ENCODE measurements at places on chromosomes 7 and 10. TPM values are rescaled to one million over a fixed set of nuclear protein-coding genes. Genes with fewer than 3 reads are reported as not detected.

The PYROXD2 gene
- 8.5 TPM for total RNA-seq

The FGFBP3 gene
- total RNA-seq = 1.4 TPM

The CCDC172 gene
- not detected for total RNA-seq

DNA sequence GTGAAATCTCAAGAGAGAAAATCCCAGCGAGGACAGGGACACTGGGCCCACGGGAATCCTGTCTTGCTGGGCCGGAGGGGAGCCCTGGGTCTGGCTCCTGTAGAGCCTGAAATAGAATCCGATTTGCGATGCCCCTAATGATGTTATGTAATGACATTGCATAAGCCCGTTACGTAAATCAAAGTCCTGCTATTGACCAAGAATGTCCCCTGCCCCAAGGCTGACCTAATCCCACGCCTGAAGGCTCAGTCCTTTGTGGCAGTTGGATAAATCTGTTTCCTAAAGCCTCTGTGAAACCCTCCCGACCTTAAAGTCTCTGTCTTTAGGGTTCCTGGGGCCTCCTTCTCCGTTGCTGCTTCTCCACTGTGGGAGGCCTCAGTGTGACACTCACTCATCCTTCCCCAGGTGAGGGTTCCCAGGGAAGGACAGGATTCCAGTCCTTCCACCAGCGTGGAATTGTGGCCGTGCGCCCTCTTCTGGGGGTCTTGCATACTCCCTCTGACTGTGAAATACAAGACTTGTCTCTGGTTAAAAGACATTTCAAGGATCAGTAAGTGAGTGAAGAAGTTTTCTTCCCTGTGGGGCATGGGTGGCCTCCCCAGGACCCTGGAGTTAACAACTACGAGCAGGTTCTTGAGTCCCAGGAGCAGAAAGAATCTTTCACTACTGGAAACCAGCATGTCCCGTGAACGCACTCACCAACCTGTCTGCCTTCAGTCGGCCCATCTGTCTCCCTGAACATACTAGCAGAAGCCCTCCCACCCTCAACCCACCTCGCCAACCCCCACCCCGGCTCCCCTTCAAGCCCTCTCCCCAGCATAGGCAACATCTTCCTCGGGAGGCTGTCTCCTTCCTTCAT lies 19.8 kb downstream of the ZNF467 start:
- DNase-seq = no peak

- no peak for DNase-seq
Measured at GRCh38 chr7:46156086-46156485, 235.0 kb upstream of the IGFBP3 start.

DNA sequence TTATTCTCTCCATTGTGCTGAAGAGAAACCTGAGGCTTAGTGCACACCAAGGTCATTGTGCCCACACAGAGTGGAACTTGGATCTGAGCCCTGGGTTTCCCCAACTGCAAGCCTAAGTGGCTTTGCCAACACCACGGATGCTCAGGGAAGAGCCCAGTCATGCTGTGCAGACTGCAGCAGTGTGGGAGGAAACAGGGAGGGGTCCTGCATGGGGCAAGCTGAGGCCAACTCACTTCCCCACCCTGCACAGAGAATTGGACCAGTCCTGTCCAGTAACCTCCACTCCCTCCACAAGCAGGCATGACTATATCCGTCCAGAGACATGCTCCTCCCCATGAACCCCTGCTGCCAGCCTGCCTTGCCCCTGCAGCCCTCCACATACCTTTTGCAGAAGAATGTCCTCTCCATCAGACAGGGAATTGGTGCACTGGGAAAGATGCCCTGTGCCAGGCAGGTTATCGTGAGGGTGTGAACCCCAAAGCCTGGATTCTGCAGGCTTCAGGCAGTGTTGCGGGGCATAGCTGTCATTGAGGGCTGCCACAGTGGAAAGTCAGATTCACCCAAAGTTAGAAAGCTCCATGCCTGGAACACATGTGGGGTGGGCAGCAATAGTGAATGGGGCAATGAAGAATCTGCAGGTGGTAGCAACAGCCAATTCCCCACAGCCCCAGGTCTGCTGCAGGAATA lies 44.9 kb downstream of the DRGX start:
- DNase-seq = no peak

DNA sequence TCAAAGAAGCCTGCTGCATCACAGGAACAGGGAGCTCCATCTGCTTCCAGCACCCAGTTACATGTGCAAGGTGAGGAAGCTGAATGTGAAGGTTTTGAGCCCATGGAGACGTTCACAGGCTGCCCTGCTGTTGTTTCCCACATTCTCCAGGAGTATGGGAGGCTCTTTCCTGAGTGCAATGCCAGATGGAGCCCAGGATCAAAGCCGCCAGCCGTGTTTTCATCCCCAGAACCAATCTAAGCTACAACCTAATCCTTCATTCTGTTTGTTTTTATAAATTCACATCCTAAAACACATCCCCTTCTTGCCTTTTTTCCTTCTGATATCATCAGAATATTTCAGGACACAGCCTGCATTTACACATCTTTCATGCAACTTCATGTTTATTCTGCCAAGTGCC lies 98.9 kb upstream of the PRR15 start:
- DNase-seq = no peak
